Fibroblast of villous mesenchyme (primary cell): ENCODE measurements at places on chromosomes 7 and 10.
A peak's percentile ranks its signal among the peaks of the same experiment; 100 is the strongest.

DNA sequence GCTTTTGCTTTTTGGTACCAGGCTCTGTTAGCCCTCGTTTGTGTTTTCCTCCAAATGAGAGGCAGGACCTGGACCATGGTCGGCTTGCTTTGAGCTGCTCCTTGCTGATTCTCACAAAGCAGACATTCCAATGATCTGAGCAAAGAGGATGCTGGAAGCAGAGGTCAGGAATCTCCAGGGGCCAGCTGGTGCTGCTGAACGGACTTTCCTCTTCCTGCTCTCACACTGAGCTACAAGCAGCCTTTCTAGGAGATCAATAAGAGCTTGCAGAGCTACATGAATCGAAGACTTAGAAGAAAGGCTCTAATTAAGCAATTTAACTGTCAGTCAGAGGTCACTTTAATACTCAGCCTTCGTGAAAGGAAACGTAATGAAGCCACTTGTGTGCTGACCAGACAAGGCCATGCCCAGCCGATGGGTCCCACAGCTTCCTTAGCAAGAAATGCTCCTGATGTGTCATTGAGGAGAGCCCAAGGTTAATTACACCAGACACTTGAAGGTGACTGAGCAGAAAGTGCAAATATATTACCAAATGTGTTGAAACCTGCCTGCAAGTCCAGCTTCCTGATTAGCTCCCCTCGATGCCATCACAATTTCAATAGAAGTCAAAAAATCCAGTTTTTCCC lies 151.3 kb upstream of the RSU1 start:
- peak; percentile 81 for DNase-seq

DNA sequence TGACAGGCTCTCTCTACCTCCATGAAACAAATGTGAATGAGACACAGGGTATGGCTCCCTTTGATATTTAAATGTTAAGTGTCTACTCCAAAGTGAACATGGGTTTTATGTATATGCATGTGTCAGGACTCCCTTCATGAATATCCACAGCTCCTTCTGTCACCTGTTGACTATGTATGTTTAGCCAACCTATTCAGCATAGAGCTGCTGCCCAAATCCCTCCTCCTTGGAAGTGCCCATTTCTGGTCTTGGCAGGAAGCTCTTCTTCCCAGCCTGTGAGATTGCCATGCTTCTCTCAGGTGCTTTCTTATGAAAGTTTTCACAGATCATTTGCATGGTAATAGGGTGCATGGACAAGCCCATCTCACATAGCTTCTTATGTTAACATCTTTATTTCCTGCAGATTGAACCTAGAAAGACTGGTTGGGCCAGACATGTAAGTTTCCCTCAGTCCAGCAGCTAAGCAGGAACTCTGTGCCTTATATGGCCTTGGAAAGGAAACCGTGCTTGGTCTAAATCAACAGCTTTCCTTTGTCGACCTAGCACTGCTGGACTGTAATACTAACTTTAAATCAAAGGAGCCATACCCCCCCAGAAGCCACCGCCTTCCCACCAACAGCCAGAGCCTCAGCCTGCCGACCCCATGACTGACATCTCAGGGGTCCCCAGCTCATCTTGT lies 288.9 kb downstream of the ADARB2 start:
- DNase-seq: no peak

DNA sequence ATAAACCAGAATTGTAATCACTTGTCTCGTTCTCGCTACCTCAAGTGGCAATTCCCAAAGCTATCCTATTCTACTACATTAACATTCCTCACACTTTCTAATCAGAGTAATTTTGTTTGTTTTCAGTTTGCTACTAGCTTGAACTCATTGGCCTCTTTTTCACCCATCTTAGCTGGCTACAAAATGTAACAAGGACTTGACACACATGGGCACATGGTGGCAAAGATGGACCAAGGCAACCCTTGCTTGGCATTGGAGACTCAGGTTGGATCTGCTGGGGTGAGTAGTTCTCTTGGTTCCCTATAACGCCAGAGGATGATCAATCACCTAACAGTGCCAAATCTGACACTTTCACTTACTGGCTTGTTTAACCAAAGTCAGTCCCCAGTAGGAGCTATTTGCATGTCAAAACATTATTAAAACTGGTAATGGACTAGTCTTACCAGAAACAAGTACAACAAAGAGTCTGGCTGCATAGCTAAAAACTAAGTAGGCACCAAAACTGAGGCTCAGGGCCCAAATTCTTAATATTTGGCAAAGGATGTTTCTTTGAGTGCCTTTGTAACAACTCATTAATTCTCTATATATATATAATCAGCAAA lies 1.9 kb downstream of the USP6NL start:
- DNase-seq: no peak

DNA sequence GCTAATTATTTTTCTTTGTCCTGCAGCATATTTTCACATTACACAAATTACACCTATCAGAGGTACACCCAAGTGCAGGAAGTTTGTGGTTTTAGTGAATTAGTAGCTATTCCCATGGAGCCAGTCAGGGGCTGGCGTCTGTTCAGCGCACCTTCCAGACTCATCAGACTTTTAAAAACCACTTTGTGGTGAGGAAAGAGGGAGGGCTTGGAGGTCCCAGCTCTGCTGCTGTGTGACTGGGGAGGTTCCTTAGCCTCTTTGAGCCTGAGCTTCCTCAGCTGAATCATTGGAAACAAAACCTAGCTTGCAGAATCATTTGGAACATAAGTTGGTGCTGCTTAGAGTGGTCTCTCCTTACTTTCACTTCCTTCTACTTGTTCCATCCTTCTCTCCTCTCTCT lies 175.4 kb downstream of the SORCS3 start:
- DNase-seq: no peak

DNA sequence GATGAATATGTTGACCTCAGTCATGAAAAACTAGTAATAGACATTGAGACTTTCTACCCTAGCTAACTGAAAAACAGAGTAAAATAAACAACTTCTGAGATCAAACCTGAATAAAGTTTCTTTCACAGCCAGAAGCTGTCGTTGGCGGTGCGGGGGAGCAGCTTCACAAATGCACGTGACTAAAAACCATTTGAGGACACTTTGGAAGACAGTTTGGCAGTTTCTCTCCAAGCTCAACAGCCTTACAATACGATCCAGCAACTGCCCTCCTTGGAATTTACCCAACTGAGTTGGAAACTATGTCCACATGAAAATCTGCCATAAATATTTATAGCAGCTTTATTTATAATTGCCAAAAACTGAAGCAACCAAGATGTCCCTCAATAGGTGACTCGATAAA lies 63.1 kb downstream of the CYTH3 start:
- no peak for DNase-seq

- no peak for DNase-seq
These were observed 507.1 kb upstream of the ADARB2 start for GRCh38 chr10:2244471-2244870.

DNA sequence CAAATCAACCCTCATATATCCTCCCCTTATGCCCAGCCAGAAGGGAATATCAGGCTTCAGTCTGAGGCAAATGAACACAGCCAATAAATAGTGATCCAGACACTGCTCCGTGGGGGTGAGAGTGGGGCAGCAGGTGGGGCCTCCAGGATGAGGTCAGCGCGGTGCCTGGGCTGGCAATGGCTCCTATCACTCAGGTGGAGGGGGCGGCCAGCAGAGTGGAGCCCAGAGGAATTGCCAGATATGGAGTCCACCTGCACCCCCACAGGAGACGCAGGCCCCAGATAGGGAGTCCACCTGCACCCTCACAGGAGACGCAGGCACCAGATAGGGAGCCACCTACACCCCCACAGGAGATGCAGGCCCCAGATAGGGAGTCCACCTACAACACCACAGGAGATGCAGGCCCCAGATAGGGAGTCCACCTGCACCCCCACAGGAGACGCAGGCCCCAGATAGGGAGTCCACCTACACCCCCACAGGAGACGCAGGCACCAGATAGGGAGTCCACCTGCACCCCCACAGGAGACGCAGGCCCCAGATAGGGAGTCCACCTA lies 78.0 kb upstream of the PPP2R2D start:
- no peak for DNase-seq

GRCh38 chr10:18071591-18071990 lies 68.6 kb upstream of the CACNB2 start:
- DNase-seq: no peak

DNA sequence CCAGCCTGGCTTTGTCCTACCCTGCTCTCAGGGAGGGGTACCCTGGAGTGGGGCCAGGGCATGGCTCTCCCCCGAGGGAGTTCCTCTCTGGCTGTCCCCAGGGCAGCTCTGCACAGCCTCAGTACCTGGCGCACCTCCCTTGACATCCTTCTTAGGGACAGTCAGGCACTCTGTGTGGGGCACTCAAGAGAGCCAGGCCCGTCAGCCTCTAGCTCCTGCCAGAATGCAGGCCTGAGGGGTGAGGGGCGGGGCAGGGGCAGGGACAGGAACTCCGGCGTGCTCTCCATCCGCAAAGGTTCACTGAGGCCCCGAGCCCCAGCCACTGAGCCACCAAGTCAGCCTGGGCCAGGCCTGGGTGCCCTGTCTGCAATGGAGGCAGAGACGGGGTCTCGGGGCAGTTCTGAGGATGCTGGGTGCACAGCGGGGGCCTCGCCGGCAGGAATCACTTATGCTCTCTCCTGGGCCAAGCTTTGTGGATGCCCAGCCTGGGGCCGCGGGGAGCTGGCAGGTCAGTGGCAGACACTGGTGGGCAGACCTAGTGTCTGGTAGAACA lies 10.1 kb downstream of the LIMK1 start:
- DNase-seq: no peak

DNA sequence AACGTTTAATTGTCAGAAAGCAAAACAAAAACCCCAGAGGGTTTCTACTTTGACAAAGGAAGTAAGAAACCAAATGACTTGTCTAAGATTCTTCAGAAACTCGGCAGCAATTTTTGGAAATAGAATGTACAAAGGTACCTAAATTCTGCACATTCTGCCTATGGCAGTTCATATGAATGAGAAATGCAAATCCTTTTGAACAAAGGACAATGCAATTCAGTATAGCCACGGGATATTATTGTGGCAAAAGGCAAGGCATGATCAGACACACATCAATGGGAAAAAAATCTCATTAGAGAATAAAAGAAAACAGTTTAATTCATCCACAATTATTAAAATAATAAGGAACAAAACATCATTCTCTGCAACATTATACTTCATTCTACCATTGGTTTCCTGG lies 93.4 kb downstream of the SEMA3C start:
- no peak for DNase-seq

GRCh38 chr10:5959142-5959541 lies 18.2 kb downstream of the IL15RA start:
- no peak for DNase-seq
